ENCODE measurements at places on chromosomes 7 and 10. TPM values are rescaled to one million over a fixed set of nuclear protein-coding genes. Genes with fewer than 3 reads are reported as not detected.

GRCh38 chr7:2580636-2581035 is 21.9 kb downstream of the IQCE start:
- no peaks in the 10 kb centered on the region for H3K27me3 ChIP-seq
- no peak for DNase-seq
- peaks cover 3% of the 10 kb centered on the region for H3K36me3 ChIP-seq
- H3K4me1 ChIP-seq, result no peaks in the 10 kb centered on the region

DNA sequence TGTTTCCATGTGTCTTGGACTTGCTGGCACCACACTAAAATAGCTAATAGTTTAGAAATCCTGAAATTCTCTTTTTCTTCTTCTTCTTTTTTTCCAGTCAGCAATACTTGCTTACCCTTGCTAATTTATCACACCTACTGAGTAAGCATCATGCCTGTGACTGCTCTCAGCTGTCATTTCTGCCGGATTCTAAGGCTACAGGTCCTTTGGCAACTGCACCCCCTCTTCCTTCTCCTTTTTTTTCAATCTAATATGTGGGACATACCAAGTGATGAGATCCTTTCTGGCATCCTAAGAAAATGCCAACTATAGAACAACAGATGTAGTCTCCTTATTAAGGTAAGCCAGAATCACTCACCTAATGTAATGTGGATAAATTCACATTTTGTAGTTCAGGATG is 444.7 kb downstream of the MAGI2 start:
- no peaks in the 10 kb centered on the region for H3K27me3 ChIP-seq
- no peak overlapping the region for H3K4me3 ChIP-seq
- H3K27ac ChIP-seq, result no peak overlapping the region
- DNase-seq, result no peak

DNA sequence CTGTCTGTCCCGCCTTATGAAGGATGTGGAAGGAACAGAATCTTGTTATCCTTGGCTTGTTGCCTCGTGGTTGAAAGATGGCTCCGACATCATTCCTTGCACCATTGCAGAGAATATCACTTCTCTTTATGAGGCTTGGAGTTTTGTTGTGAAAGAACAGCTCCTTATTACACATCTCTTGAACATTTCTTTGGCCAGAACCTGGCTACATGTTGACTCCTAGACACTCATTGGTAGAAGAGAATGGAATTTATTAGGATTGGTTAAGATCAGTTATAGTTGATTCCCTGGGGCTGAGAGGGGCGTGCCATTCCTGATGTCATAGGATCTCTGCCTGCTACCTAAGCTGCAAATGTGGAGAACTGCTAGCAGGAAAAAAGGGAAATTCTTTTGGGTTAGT is 180.5 kb upstream of the CTBP2 start:
- no peaks in the 10 kb centered on the region for H3K36me3 ChIP-seq
- H3K4me1 ChIP-seq, result no peaks in the 10 kb centered on the region
- H3K27ac ChIP-seq, result no peak overlapping the region
- H3K27me3 ChIP-seq, result no peaks in the 10 kb centered on the region
- DNase-seq, result no peak

GRCh38 chr7:55405856-55406541 is 40.9 kb downstream of the LANCL2 start:
- H3K36me3 ChIP-seq, result no peaks in the 10 kb centered on the region
- H3K27me3 ChIP-seq, result no peaks in the 10 kb centered on the region
- DNase-seq, result no peak
- H3K4me3 ChIP-seq, result no peak overlapping the region

Gene HMX2
- total RNA-seq, result not detected

Gene PRKG1
- 1.4 TPM for total RNA-seq
